ENCODE measurements at places on chromosomes 1 and 21.

GRCh38 chr21:46092811-46093667, 4.9 kb upstream of the COL6A2 start:
- DNase-seq = no peak

DNA sequence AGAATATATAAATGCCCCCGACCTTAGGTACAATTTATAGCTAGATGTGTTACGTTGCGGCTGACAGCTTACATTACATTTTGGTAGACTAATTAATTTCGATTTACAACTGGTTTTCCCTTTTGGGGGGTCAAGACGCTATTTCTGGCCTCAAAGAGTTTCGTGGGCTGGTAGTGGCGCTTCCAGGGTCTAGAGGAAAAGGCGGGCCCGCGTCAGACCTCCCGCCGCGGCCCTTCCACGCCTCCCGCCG, 391 bp downstream of the IFT25 start:
- no peak for DNase-seq

DNA sequence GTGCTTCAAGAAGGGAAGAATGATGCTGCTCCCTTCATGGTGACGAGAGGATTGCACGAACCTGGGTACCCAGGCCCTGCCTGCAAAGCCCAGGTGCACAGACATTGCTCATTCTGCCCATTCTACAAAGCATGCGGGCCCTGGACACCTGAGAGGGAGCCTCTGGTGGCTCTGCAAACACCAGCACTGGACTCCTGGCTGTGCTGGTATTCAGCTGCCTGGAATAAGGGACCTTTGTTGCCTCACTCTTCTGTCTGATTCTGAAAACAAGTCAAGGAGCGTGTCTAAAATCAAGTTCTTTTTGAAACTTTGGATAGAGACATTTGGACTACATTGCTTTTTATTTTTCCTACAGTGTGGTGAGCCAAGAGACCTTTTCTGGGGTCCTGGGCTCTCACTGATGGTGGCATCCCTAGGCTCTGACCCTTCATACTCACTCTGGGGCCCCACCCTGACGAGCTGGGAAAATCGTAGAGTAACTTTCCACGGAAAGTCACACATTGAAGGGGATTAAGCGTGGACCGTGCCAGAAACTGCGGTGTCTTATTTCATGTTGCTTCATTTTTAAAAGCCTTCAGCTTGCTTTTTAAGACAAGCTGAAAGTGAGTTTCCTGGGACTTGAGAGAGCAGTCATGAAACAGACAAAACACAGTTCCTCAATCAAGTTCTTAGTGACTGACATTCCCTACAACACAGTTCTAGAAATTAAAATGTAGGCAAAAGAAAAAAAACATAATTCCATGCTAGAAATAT, 24.0 kb downstream of the ABCA4 start:
- no peak for DNase-seq

DNA sequence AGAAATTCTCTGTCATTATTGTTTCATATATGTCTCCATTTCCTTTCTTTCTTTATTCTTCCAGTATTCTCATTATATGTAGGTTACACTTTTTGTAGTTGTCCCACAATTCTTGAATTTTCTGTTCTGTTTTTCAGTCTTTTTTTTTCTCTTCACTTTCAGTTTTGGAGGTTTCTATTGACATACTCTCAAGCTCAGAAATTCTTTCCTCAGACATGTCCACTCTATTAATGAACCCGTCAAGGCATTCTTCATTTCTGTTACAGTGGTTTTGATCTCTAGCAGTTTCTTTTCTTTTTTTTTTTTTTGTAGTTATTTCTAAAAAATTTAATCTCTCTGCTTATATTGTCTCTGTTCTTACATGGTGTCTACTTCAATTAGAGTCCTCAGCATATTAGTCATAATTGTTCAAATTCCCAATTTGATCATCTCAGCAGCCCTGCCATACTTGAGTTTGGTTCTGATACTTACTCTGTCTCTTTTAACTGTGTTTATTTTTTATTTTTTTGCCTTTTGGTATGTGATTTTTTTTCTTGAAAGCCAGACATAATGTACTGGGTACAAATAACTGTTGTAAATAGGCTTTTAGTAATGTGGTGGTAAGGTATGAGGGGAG, 49.5 kb upstream of the KCNK2 start:
- no peak for DNase-seq

- DNase-seq = no peak
These were observed 75.8 kb upstream of the GNG4 start for GRCh38 chr1:235725434-235725833.

- no peak for DNase-seq
These were observed 1.8 kb upstream of the OMA1 start for GRCh38 chr1:58548371-58548770.

GRCh38 chr21:26061437-26061836, 109.1 kb downstream of the APP start:
- no peak for DNase-seq

- DNase-seq = no peak
These were observed 2.1 kb upstream of the RGS1 start for GRCh38 chr1:192573499-192573898.

DNA sequence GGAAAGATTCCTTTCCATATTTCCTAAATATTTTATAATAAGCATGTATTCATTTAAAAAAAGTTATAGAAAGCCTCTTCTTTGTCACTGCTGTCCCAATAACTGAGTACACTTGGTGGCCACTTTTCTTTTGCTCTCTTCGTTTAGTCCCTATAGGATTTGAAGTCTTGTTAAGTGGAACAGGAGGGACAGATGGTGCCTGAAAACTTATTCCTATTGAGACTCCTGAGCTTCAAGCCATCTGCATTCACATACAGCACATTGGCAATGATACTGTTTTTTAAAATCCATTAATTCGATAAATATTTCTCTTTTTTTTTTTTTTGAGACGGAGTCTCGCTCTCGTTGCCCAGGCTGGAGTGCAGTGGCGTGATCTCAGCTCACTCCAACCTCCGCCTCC, 2.0 kb upstream of the ZBTB40 start:
- DNase-seq = no peak

Data from activated T-cell treated with anti-CD3 and anti-CD28 coated beads for 48 hours (primary cell).